ENCODE measurements at places on chromosomes 6 and 20.

DNA sequence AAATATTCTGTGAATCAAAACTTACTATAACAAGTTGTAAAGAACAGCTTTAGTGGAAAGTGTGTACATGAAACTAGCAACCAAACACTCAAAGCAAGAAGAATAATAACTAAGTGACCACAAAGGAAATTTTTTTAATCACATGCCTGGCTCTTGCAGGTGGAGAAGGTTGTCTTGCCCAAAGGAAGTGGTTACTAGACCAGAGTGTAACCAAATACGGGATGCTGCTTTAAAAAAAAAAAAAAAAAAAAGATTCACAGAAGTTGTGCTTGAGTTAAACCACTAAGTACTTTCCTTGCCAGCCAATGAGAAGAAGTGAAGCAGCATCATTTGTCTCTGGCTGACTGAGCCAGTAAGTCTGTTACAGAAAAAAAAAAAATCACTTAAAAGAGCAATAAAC, 19.1 kb upstream of the HLA-DQB1 start:
- no peak for DNase-seq

DNA sequence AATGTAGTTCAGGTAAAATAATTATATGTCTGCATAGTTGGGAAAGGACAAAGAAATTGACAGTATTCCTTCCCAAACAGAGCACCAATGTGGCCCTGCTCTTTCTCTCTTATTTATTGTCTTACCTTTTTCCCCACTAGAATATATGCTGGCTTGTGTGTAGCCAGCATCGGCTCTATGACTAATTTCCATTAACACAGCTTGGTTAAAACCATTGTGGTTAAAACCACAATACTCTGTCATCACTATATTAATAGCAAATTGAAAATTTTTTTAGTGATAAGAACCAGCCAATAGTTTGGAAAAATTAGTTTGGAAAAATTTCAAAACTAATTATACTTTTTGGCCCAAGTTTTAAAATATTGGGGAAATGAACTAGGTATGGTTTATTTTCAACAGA, 535.1 kb downstream of the UTRN start:
- no peak for DNase-seq

DNA sequence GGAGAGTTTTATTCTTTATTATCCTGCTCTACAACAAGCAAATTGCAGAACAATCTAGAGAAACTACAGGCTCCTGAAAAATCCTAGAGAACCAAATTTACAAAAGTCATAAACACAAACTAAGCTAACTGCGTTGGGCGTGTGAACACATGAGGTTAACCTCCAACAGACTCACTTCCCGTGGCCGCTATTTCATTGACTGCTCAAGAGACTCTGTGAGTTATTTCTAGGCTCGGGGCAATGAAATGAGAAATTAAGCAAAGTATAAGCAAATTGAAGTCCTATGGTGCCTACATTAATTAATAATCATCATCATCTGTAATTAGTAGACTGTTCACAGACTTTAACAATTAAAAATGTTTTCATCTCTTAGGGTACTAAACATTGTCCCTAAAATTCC, 100.0 kb downstream of the MBOAT1 start:
- DNase-seq = no peak

DNA sequence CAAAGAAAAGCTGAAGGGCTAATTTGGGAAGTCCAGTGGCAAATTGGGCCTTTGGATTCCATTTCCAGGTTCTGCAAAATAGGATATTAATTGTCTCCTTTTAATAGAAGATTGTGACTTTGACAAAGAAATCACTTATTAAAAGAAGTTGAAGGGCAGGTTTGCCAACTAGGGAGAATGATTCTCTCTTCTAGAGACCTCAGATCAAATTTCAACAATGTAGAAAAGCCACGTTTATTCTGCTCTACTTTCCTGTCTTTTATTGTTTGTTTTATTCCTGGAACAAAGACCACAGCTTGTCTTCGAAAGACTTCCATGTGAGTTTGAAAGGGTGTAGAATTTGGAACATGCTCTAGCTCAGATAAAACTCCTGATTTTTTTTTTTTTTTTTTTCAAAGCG, 65.5 kb upstream of the PRL start:
- no peak for DNase-seq

GRCh38 chr6:31639449-31639861, 13.0 kb downstream of the BAG6 start:
- DNase-seq = no peak

DNA sequence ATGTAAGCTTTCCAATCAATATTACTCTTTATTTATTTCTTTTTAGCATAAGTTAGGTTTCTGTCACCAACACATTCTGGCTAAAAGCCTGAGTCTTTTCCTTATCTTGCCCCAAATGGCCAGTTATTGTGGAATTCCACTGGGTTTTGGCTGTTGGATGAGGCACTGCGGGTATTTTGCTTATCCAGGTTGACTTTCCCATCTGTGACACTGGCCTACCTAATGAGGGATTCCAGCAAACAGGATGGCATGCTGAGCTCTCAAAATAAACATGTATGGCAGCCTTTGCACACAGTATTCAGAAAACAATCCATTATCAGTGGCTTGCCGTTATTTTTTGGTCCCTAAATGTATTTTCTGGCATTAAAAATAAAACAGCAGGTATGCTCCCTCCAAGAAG, 6.5 kb upstream of the RALGAPB start:
- no peak for DNase-seq

GRCh38 chr6:35089216-35089934, 51.8 kb downstream of the TCP11 start:
- DNase-seq = no peak

- DNase-seq = no peak
Observed at GRCh38 chr6:105991561-105992314, 94.4 kb upstream of the PRDM1 start.

GRCh38 chr6:147741389-147741788, 232.9 kb downstream of the SAMD5 start:
- DNase-seq = no peak

DNA sequence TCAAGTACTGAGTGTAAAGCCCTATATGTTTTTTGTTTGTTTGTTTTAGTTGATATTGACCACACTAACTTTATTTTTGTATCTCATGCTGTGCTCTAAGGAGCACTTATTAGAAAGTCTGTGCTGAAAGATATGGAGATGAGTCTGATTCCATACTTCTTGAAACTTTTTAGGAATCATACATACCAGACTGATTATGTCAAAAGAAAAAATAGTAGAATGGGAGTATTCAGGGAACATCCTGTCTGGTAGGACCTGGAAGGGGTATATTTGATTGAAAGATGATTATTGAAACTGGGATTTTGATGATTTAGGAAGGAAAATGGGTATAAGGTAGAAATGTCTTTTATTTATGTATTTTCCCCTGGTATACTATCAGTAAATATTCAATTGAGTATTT, 111.4 kb downstream of the QKI start:
- no peak for DNase-seq

- no peak for DNase-seq
Observed at GRCh38 chr6:147207351-147207750, 3.1 kb downstream of the STXBP5 start.

Data from stimulated activated CD4-positive, alpha-beta T cell treated with anti-CD3 and anti-CD28 coated beads, Interleukin-1b, Interleukin-23, amount 100 ng/mL, for 4 hours (primary cell).